Stimulated activated CD8-positive, alpha-beta memory T cell treated with anti-CD3 and anti-CD28 coated beads, Interleukin-2, amount 100 ng/mL, for 1 hour (primary cell): ENCODE measurements at places on chromosomes 1 and 21.

GRCh38 chr1:19405195-19405760, 80.1 kb downstream of the CAPZB start:
- no peak for DNase-seq

DNA sequence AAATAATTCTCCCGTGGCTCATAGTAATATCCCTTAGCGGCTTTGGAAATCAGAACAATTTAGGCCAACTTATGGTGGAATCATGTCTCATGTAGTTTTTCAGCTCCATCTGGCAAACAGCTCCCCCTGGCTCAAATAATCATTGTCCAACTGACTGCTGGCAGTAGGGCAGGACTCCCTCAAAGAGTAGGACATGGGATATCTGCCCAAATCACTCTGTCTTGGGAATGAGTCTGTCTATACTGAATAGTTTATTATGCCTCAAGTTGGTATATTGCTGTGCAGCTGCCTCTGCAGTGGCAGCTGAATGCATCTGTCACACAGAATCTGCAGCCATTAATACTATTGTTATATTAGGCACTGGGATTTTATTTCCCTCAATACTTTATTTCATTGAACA, 255.7 kb downstream of the COL11A1 start:
- no peak for DNase-seq

DNA sequence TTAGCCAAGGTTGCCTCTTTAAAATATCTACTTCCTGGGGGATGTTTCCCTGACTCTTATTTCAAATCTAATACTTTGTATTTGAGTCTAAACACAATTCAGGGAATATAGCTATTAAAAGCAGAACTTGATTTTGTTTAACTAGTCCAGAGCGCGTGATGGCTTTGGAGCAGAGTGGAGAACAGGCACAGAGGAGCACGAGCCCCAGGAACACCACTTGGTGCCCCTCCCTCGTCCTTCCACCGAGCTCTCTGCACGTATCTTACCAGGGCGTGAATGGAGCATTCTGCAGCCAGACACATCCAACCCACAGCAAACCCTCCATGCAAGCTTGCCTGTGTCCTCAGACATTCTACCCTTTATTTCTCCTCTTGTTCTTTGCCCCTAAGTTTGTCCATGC, 14.1 kb downstream of the KIF26B start:
- no peak for DNase-seq

DNA sequence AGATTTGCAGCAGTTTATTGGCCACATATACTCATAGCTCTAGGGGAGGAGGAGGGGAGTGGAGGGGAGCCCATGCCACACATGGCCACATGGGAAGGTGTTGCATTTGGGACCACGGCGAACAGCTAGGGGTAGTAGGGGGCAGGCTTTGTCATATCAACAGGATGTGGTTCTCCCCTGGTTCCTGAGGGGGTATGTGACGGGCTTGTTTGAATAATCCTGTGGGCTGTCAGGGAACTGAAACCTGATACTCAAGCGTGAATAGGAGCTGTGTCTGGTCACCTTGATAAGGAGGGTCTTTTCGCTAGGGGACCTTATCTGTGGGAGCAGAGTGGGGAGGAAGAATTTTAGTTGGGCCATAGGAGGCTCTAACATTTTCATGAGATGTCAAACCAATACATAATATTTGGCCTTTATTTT, 264.7 kb downstream of the CTH start:
- DNase-seq: no peak

DNA sequence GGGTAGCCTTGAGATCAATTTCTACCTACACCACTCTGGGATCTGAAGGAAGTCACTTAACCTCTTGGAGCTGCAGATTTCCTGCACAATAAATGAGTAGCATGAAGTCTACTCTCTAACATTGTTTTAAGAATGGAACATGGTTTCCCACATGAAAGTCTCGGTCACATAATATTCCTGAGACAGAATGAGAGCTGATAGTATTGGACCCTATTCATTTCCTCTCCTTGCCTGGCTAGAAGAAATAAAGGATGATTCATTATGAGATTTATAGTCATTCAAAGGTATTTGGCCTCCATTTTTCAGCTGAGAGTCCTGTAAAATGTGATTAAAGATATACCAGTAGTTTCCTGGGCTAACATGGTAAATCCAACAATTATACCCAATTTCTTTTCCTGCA, 56.7 kb downstream of the ARHGAP29 start:
- DNase-seq: no peak

DNA sequence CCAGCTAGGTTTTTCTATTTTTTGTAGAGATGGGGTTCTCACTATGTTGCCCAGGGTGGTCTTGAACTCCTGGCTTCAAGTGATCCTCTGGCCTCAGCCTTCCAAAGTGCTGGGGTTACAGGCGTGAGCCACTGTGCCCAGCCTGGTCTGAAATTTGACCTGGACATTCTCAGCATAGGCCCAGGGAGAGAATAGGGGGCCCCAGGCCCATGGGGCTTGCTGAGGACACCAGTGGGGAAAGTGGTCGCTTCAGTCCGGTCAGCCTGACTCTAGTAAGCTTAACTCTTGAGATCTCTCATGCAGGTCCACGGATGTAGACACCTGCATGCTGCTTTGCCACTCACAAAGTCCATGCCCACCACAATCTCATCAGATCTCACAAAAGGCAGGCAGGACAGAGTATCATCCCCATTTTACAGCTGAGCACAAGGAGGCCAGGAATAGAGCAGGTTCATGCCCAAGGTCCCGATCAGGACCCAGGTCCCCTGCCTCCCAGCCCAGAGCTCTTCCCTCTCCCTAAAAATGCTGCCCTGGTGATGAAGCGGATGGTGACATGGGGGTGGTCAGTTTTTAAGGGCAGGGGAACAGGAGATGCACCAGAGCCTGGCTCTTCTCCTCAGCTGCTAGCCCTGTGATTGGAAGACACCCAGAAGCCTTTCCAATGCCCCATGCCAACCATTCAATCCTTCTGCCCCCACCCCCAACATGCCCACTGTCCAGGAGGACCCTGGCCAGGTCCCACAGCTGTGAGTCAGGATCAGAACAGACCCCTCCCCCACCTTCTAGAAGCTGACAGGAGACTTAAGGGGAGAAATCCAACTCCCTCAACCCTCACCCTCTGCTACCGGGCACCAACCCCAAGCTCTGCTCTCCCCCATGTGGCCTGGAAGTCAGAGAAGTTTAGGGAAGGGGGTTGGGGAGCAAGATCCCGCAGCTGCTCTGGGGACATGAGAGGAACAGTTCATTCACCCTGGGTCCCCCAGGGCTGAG, 1.8 kb downstream of the FHL3 start:
- DNase-seq: no peak

- DNase-seq: no peak
Observed at GRCh38 chr1:21262293-21263051, 27.8 kb downstream of the ECE1 start.

- DNase-seq: no peak
Observed at GRCh38 chr1:219310181-219310728, 136.6 kb downstream of the LYPLAL1 start.

DNA sequence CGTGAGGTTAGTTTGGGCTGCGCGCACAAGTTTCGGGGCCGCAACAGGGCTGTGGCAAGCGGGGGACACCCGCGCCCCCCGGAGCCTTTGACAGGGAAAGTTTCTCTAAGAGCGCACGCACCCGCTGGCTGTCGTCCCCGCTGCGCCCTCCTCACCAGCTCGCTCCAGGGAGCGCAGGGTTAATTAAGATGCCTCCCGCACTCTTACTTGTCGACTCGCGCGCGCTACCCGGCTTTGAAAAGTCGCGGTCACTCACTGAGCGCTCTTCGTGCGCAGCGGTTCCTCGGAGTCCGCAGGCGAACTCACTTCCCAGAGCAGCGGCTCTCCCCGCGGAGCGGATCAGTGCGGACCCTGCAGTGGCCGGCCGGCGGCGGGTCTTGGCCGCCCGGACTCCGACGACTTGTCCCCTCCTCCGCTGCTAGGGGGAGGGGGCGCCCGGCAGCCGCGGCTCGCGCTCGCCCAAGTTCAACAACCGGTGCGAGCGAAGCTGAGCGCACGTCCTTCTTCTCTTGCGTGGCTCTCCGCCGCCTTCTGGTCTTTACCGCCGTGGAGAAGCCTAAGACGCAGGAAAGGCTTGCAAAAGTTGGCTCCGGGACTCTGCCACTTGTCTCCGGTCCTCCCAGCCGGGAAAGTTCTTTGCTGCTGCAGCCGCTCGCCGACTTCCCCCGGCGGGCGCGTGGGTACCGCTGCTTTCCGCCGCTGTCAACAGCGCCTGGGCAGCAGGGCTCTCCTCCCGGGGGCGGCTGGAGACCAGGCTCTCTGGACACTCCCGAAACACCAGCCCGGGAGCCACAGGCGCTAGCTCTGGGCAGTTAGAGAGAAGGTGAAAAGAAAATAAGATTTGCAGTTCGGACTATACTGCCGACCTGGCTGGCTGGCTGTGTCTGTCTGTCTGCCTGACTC, 506 bp downstream of the JUN start:
- no peak for DNase-seq

- DNase-seq: no peak
Observed at GRCh38 chr1:165423136-165423535, 21.8 kb downstream of the RXRG start.

GRCh38 chr1:240539769-240540414, 72.1 kb downstream of the GREM2 start:
- DNase-seq: no peak

GRCh38 chr1:233912909-233913308, 8.4 kb downstream of the SLC35F3 start:
- no peak for DNase-seq

- DNase-seq: no peak
Observed at GRCh38 chr1:17883662-17884395, 128.7 kb downstream of the ACTL8 start.

GRCh38 chr21:34938089-34938764, 110.9 kb downstream of the RUNX1 start:
- no peak for DNase-seq

GRCh38 chr1:247576514-247576913, 11.6 kb upstream of the OR2G2 start:
- no peak for DNase-seq

GRCh38 chr21:42622284-42622683, 31.1 kb upstream of the PDE9A start:
- DNase-seq: no peak

DNA sequence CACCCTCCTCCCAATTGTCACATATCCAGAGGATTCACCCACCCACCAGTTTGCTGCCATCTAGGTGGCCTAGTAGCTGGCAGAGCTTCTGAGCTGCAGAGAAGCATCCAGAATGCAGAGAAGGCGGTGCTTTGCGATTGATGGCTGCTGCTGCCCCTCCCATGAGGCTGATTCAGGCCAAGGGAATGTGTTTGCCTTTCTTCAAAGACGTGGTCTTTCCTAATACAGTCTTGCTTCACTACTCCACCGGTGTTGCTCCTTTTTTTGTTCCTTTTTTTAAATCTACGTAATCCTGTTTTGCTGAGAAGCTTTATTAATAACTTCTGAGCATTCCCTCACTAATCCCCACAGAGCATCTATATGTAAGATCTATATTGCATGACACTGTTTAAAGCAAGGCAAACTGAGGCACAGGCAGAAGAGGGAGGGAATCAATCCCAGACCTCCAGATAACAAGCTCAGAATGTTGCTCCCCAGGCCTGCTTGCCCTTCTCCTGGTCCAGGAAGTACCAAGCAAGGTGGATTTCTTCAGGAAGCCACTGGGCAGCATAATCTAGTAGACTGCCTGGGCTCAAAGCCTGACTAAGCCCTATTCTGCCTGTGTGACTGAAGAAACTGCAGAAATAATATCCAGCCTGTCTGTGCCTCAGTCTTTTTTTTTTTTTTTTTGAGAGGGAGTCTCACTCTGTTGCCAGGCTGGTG, 275.5 kb upstream of the FMN2 start:
- no peak for DNase-seq

DNA sequence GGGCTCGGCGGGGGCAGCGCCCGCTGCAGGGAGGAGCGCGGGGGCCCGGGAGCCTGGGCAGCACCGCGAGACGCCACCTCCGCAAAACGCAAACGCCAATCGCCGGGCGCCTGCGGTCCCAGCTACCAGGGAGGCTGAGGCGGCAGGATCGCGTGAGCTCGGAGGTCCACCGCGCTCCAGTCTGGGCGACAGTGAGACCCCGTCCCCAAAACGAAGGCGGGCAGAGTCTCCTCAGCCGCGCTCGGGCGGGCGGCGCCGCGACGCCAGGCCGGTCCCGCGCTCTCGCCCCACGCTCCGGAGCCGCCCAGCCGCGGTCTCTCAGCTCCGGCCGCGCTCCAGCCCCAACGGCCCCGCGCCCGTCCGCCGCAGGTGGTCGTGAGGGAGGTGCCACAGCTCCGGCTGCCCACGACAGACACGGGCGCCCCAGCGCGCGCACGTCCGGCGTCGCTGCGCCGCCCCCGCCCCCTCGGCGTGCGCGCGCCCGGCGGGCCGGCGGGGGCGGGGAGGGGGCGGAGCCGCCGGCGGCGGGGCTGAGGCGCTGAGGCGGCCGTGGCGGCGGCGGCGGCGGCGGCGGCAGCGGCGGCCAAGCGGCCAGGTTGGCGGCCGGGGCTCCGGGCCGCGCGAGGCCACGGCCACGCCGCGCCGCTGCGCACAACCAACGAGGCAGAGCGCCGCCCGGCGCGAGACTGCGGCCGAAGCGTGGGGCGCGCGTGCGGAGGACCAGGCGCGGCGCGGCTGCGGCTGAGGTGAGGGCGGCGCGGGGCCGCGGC, at the start of gene ADARB1:
Gene ADARB1, plus strand, starts transcription at position 533 of the 770 bp plus-strand sequence. CDS start 97,077 bp downstream, outside the sequence.
- peak; percentile 31 for DNase-seq

- DNase-seq: no peak
Observed at GRCh38 chr1:210505601-210506496, 177.1 kb downstream of the HHAT start.

DNA sequence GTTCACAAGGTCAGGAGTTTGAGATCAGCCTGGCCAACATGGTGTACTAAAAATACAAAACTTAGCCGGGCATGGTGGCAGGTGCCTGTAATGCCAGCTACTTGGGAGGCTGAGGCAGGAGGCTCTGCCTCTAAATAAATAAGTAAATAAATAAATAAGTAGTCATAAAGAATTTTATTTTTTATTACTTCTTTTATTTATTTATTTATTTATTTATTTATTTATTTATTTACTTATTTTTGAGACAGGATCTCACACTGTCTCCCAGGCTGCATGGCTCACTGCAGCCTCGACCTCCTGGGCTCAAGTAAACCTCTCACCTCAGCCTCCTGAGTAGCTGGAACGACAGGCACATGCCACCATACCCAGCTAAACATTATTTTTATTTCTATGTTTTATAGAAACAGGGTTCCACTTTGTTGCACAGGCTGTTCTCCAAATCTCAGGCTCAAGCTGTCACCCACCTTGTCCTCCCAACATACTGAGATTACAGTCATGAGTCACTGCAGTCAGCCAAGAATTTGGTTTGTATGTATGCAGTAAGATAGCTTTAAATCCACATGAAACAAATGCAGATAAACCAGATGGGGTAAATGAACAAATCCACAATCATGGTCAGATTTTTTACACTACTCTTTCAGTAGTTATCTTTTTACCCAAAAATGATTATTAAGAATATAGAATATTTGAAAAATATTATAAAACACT, 523.3 kb upstream of the RGS18 start:
- DNase-seq: no peak

DNA sequence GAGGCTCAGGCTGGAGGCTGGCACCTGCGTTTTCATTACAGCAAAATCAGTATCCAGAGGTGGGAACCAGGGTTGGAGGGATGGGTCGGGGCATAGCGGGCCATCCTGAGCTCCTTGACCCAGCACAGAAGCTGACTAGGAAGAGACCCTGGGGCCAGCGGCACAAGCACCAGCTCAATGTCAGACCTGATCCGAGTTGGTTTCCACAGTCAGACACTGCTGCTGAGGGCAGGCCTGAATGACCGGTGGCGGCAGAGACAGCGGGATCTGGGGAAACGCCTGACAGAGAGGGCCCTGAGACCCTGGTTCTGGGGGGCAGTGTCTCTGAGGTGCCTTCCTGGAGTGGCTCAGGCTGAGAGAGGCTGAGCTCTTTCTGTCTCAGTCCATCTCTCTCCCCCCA, 162.0 kb upstream of the C1orf174 start:
- no peak for DNase-seq
